Activated T-helper 1 cell treated with anti-CD3 and anti-CD28 coated beads, Interleukin-2, amount 50 U/mL, for 16 hours (primary cell): ENCODE measurements at places on chromosomes 11 and 22.

DNA sequence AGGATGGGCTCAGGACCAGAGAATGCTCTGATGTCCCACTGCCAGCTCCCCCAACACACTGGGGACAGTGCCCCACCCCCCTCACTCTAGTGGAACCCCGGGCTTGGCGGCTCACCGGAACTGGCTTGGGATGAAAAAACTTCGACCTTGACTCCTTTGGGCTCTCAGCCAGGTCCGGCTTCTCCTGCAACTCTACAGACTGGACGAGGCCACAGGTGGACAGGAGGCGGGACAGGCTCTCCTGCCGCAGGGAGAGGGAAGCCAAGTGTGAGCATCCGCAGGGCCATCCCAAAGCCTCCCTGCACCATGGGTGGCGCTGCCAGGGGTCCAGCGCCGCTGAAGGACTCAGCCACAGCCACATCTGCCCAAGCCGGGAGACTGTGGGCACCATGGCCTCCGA lies 3.7 kb downstream of the RRP7A start:
- no peak for DNase-seq

- DNase-seq: no peak
Measured at GRCh38 chr11:68938088-68938487, 34.4 kb downstream of the IGHMBP2 start.

DNA sequence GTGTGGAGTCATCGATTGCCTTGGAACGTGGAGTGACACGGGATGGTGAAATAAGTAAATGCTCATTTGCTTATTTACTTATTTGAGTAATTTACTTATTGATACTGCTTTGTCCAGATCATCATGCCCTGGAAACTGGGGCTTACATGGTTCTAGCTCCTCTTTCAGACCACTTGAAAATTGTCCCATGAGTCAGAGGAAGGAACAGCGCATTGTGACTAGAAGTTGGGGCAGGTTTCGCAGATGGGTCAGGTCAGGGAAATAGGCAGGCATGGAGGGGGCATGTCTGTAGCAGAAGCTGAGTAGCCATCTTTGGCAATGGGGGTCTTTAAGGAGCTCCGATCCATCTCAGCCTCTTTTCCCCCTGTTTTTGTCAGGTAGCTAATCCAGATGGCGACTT lies 104.2 kb upstream of the SORL1-AS1 start:
- DNase-seq: no peak

DNA sequence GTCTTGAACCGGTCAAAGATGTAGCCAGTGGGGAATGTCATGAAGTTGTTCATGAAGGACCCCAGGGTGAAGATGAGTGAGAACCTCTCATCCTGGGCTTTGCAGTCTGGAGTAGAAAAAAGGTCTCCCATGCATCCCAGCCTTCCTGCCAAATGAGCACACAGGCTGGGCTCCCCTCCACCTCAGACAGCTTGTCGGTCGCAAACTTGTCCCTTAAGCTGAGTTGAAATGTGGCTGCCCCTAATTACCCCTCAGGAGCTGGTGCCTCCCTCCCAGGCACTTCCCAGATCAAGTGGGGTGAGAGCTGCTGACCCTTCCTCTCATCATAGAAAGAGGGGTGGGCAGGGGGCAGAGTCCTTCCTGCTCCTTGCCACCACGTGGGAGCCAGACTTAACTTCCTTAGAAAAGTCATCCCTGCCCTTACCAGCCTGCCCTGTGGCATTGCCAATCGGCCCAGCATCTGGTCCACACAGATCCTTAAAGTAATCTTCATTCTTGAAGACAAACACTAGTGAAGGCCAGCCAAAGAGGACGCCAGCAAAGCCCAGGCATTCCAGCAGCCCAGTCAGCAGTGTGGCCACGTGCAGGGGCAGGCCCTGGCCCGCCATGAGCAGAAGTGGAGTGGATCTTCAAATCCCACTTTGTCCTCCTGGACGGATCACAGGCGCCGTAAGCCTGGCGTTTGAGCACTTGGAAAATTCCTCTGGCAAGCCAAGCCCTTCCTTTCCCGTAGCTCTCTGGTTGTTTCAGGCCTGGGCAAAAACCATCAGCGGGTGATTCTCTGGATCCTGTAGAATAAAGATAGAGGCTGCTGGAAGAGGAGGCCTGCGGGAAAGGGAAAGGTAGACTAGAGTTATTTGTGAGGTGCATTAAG lies 1.1 kb downstream of the SLC43A3 start:
- no peak for DNase-seq

- DNase-seq: no peak
Measured at GRCh38 chr11:18304745-18305144, 17.2 kb downstream of the HPS5 start.

GRCh38 chr11:18308242-18308641 lies 13.7 kb downstream of the HPS5 start:
- DNase-seq: no peak

DNA sequence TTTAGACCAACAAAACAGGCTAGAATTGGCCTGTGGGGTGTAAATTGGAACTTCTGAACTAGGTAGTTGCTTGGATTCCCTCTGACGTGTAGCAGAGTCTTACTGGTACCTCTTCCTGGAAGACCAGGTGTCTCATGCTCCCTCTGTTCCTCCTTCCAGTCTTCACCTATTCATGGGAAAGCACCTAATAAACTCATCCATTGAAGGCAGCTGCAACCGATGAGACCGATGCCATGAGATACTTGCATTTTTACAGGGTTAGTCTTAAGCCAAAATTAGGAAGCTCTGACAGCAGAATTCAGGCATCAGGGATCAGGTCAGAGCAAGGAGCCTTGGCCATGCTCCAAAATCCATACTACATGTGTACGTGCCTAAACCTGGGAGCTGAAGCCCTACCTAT lies 13.2 kb upstream of the HEPHL1 start:
- no peak for DNase-seq

GRCh38 chr11:64436000-64436399 lies 77.0 kb downstream of the RPS6KA4 start:
- DNase-seq: no peak

GRCh38 chr11:8002676-8003075 lies 15.5 kb downstream of the EIF3F start:
- no peak for DNase-seq

DNA sequence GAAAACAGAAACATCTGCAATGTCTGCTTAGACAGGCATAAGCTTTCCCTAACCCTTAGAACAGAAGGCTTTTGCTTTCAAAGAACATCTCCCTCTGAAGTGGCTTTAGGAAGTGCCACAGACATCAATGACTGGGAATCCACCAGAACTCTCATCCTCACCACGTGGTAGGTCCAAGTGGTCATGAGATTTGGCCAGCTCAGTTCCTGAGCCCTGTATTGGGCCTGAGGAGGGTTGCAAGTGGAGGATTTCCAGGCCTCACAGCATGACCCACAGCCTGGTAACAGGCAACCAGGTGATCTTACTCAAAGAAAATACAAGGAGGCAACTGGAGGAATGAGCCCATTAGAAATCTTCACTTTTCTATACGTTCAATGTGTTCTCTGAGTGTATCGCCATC lies 1.6 kb downstream of the CASP1 start:
- DNase-seq: no peak

- DNase-seq: no peak
Measured at GRCh38 chr11:105137286-105137685, 2.3 kb downstream of the CARD18 start.

GRCh38 chr11:131750692-131751091 lies 380.3 kb downstream of the NTM start:
- no peak for DNase-seq

GRCh38 chr11:77204754-77205466 lies 76.9 kb downstream of the MYO7A start:
- no peak for DNase-seq

GRCh38 chr11:100546714-100547113 lies 140.4 kb upstream of the ARHGAP42 start:
- DNase-seq: no peak

- DNase-seq: no peak
Measured at GRCh38 chr11:109432105-109432504, 10.1 kb downstream of the C11orf87 start.

DNA sequence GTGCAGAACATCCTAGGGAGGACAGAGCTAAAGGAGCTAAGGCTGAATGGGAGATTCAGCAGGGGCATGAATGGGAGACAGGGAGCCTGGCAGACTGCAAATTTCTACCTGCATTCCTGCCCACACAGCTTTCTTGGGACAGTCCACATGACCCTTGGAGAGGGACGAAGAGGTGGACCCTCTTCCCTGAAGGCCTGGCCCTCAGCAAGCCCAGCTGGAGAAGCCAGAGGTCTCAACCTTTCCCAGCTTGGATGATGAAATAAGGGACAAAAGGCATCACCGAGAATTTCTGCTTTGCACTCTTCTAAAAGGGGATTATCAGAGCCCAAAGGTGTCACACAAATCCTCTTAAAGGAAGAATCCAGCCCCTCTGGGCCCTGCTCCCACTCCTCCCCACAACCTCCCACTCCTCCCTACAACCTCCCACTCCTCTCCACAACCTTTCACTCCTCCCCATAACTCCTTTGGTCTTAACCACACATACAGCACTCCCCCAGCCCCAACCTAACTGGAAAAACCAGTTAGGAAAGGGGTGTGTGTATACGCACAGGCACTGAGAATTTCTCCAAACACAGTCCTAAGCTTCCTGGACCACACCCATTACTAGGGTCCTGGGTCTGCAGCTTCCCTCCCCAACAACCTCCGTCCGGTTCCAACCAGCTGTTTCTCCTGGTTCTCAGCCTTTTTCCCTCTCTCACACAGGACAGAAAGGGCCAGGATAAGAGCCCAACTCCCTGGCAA lies 38.4 kb downstream of the RPL27A start:
- DNase-seq: no peak

DNA sequence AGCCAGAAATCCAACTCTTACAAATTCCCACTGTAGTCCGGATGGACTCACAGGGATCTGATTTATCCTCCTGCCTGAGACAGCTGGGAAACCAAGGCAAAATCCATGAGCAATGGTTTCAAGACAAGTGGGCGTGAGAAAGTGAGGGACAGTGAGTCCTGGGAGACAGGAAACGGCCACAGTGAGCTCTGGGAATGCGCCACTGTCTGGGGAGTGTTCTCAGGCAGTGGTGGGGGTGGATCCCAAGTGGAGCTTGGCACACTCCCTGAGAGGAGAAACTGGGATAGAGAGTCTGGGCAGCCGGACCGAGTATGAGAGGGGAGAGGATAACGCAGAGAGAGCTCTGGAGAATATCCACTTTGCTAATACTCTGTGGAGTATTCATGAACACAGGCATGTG lies 9.8 kb downstream of the IL17REL start:
- no peak for DNase-seq

DNA sequence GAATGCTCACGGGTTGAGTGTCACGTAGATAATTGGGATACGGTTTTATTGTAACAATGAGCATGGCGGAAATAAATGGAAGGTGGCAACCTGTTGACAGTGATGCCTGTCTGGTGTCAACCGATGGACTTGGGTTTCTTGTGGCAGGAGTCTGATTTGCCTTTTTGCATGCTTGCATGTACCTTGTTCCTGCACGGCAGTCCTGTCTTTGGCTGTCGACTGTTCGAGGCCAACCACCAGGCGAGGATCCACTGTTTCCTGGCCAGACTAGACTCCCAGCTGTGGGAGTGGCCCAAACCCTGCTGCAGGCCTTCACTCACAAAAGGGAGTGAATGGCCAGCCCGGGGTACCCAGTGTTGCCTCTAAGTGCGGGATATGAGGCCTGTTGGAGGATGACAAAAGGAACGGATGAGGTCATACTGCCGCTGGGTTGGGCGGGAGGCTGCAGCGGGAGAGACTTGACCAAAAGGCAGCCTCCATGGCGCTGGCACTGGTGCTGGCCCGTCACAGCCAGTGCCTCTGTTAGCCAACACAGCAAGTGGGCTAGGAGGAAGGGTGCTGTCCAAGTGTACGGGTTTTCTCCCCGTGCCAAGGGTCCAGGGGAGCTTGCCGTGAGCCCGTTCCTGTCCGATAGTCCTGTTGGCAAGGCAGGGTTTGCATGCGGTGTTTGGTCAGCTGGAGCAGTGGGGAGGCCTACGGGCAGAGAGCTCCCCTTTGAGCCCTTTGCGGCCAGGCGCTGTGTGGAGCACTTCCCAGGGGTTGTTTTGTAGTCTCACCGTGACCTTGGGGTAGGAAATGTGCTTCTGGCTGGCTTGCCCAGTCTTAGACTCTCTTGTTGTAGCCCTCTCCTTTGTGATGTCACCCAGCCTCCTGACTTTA lies 974 bp downstream of the DGCR8 start:
- no peak for DNase-seq

DNA sequence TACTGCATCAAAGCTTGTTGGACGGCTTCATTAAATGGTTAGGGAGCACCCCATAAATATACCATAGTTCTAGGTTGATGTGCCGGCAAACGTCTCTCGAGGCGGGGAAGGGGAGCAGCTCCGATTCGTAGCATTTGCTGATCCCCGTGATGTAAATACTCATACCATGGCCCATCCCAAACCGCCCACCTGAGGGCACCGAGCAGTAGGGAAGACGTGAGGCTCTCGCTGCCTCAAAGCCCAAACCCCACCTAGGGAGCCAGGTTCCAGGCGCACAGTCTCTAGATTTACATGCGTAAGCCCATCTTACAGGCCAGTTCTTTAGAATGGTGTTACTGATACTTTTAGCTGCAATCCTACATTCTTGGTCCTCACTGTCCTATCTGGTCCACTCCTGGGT lies 124.0 kb downstream of the FEZ1 start:
- DNase-seq: no peak

DNA sequence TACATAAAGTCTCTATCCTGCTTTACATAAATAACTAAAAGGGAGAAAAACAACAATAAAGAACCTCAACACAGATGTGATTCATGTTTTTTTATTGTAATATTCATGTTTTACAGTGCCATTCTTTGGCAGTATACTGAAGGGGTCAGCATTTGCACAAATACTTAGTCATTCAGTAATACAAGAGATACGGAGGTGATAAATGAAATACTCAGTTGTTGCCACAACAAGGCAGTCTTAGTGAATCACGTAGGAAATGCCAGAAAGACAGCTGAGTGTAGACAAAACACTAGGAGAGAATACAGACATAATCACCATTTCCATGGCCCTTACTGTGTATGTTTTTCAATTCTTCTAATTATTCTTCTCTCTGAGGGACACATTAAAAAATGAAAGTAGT lies 910.4 kb downstream of the METTL15 start:
- DNase-seq: no peak

DNA sequence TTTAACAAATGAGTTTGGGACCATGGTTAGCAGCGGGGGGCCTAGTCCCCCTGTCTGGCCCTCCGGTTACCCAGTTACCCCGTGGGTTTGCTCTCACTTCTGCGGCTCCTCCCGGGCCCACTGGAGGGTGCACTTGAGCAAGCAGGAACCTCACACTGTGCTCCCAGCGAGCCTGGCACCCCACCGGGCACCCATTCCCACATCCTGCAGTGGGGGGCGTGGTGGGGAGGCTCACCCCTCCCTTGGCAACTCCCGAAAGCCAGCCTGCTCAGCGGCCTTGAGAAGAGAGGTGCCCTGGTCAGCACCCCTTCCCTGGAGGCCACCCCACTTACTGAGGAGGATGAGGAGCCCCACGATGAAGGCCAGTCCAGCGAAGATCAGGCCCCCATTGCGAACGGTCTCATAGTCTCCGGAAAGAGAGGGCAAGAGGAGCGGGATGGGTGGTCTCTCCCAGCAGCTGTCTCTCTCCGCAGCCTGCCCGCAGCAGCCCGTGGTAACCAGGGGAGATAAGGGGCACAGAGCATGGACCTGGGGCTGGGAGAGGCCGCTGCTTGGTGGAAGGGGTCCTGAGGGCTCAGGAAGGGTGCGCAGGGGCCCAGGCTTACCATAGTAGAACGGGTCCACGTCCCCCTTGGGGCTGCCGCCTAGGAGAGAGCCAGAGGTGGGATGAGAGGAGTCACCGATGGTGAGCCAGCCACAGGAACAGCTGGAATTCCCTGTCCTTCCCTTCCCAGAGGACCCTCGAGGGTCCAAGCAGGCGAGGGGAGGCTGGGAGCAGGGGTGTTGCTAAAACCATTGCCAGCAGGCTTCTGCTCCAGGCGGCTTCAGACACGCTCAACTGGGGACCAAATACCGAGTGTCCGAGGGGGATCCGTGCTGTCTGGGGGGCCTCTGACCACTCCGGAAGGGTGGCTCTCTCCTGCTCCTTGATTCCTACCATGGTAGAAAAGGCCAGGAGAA lies 2.2 kb downstream of the FXYD2 start:
- DNase-seq: no peak
